Hematopoietic multipotent progenitor cell treated with erythropoietin and hydrocortisone succinate and interleukin-3 and kit ligand, for 15 days (in vitro differentiated cells): ENCODE measurements at places on chromosomes 7 and 10.

DNA sequence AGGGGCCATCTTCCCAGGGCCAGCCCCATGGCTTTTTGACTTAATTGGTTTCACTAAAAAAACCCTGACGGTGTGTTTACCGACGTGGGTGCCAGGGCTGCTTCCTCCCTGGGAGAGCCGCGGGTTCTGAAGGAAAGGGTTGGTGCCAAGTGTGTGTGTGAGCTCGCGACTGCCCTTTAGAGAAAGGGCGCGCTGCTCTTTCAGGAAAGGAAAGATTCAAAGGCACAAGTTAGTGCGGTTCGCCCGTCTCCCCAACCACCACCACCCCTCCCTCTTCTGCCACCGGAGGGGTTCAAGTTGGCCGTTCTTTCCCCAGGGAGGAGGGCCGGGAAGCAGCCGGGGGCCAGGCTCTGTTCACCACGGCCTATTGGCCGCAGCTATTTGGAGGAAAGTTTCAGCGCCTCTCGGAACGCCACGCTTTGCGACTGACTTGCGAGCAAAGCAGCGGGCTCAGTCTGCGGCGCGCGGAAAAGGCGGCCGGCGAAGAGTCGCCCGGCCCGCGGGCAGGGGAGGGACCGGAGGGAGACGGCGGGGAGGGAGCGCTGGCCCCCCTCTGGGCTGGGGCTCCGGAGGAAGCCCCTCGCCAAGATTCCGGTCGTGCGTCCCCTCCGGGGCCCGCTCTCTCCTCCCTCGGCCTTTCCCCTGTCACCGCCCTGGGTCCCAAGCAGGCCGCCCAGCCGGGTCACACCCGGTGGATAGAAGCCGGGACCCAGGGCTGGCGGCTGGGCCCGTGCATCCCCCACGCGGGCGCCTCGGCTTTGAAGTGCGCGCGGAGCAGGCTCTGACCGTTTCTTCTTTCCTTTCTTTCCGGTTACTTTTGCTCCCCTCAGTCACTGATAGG lies 165.9 kb upstream of the PPP1R3A start:
- no peak for DNase-seq

- DNase-seq = no peak
Measured at GRCh38 chr10:58982470-58983239, 193.8 kb upstream of the PHYHIPL start.

DNA sequence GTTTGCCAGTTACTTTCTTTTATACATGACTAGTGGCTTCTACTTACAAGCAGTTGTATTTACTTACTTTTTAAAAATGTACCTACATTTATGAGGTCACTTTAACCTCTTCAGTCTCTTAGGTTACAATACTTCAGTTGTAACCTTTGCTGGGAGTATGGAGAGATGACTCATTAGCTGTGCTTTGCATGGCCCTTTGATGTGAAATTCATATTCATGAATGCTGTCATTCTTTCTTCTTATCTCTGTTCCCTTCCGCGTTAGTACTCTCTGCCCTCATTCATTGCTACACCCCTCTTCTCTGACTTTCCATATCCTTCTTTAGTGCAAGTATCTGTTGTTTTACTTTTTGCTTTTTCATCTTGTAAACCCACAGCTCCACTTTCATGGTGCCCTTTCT lies 164.3 kb downstream of the BMPER start:
- no peak for DNase-seq

DNA sequence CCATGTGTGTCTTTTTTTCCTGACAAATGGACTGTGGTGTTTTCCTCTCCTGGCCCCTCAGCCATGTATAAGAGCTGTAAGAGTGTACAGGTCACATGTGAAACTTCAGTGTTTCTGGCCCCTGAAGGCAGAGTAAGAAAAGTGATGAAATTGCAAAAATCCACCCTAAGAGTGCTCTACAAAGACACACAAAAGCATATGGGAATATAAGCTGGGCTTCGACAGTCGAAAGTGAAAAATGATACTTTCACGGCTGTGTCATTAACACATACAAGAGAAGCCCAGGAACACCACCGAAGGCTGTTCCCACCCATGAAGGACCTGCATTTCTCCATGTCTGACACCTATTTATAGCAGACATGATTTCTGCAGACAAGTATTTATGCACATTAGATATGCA lies 192.2 kb downstream of the PARD3 start:
- DNase-seq = no peak

DNA sequence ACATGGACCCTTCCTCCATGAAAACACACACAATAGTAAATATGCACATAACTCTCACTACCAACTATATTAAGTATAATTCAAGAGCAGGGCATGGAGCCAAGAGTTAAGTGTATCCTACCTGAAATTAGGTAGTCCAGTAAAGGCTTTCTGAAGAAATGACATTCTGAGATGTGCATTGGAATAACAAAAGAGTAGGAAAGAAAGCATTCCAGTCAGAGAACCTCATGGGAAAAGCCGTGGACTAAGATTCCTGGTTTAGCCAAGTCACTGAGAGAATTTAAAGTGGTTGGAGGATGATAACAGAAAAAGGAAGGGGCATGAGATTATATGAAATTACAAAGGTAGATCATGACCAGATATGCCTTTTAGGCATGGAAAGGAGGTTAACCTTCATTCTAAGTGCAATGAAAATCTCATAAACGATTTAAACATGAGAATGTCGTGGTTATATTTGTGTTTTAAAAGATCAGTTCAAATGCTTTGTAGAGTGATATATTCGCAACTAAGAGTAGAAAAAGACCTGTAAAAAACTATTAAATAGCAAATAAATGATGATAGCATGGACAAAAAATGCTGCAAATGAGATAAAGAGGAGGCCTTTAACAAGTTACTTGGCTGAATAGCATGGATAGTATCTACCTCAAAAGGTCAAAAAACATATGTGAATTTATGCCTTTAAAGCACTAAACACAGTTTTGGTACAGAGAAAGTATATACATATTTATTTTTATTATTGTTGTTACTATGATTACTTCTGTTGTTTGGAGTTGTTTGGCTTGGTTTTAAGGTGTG lies 767.4 kb upstream of the GHITM start:
- DNase-seq = no peak

DNA sequence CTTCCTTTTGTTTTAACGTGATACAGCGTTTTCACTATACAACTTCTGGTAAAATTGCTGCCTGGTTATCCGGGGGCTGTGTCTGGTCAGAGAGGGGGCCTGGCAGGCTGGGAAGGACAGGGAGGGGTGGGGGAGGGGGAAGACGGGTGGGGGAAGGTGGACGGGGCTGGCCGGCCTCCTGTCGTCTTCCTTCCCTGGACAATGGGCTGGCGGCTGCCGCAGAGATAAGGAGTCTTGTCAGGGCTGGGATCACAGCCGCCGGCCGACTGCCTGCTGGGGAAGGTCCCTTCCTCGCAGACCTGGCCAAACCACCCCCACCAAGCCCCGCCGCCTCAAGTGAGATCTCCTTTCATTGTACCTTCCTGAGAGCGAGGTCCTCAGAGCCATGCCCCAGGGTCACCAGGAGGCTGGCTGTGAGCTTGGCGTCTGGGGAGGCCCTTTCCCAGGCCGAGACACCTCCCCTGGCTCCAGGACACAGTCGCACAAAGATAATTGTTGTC lies 151.2 kb upstream of the TNRC18 start:
- DNase-seq = no peak

DNA sequence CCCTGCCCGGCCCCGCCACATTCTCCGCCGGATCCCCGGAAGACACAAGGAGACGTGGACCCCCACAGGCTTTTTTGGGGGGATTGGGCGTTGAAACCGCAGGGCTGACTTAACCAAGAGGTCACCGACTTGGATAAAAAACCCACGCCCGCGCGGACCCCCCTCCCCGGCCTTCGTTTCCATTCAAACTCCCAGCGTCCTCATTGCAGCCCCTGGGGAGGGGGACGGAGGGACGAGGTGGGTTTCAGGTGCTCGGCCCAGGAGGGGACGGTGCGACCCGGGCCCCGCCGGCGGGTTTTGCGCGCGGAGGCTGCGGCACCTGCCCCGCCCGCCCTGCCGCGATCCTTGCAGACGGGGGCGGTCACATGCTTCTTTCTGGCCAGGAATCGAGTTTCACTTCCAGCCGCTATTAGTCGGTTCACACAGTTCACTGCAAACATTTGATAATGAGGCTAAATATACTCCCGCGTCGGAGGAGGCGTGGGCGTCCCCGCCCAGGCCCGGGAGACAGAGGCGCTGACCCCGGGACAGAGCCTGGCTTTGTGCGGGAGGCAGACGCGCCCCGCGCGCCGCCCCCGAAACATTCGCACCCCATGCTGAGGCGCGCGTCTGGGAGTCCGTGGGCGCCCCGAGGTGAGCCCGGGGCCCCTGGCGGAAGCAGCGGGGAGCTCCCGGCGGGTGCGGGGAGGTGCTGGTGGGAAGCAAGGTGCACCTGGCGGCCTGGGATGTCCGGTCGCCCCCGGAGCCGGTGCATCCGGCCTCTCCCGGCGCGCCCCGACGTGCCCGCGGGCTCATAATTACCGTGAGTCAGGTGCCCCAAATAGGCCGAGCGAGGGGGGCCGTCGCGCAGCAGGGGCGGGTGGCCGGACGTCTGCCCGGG lies 2.7 kb upstream of the PDGFA start:
- peak; percentile 5 for DNase-seq

GRCh38 chr10:23157239-23157681 lies 34.9 kb upstream of the PTF1A start:
- no peak for DNase-seq
